Activated T-cell treated with anti-CD3 and anti-CD28 coated beads for 4 hours (primary cell): ENCODE measurements at places on chromosomes 6 and 20.
A peak's percentile ranks its signal among the peaks of the same experiment; 100 is the strongest.

DNA sequence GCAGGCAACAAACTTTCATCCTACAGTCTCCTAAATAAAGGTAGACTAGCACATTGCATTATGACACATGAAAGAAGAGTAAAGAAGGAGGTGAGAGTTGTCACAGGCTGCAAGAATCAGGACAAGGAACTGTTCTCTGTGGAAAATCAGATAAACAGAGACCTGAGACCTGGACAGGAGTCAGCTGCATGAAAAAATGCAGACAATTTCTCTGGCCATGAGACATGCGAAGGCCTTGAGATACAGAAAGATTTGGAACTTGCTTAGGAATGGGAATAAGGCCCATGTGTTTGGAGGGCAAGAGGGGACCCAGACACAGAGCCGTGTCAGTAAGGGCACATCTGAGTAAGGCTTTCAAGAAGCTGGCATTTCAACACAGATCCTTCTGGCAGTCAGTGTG, 674.6 kb upstream of the AGPAT4 start:
- DNase-seq: no peak

- DNase-seq: peak; percentile 40
Measured at GRCh38 chr6:52390361-52390727, 28.4 kb downstream of the PAQR8 start.

DNA sequence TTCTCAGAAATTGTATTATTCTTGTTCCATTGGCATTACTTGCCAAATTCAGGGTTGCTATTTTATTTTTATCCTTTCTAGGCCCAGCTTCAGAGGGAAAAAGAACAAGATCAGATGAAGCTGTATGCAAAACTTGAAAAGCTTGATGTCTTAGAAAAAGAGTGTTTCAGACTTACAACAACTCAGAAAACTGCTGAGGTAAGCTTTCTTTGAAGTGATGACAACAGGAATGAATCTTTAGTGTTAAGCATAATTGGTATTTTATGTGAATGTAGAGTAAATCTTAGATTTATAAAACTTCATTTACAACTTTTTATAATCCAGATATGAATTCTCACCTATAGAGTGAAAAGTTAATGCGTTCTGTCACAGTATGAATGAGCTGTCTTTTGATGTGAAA, 58.4 kb downstream of the CEP57L1 start:
- no peak for DNase-seq

- DNase-seq: no peak
Measured at GRCh38 chr6:138972226-138972665, 15.8 kb downstream of the REPS1 start.

GRCh38 chr20:3189561-3190131, 14.8 kb downstream of the DDRGK1 start:
- DNase-seq: no peak

GRCh38 chr20:10404023-10404628, 29.9 kb downstream of the MKKS start:
- no peak for DNase-seq

DNA sequence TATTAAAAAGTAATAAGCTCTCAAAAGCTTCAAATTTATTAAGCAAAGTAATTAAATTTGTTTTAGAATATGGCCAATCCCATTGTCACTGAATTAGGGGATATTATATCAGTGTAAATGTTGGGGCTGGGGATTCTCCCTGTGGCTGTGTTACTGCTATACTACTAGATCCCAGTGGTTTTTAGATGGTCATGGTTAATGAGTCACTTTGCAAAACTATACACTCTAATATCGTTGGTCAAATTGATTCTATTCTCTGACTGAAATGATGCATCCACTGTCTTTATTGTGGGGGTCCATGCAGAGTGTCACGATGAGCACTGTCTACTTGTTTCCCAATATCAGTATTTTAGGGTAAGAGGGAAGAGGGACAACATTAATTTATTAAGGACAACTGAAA, 336.9 kb upstream of the PREP start:
- no peak for DNase-seq

- DNase-seq: no peak
Measured at GRCh38 chr6:108737594-108738546, 110.4 kb upstream of the ARMC2 start.
